ENCODE measurements at places on chromosomes 13 and 19. TPM values are rescaled to one million over a fixed set of nuclear protein-coding genes. Genes with fewer than 3 reads are reported as not detected.

DNA sequence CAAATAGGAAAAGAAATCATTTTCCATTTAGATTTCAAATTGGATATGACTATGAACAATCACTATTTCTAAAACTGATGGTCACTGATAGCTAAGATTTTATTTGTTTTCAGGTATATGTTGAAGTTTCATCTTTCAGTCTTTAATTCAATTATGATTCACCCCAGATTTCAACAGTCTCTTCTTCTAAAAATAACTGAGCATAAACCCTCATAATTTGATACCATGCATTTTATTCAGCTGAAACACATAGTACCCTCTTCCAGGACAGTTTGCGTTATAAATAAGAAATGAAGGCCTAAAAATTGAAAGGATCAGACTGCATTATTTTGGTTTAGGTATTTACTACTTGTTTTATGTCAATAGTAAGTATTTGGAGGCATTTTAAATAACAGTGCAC, 428.5 kb upstream of the NBEA start:
- DNase-seq: no peak

DNA sequence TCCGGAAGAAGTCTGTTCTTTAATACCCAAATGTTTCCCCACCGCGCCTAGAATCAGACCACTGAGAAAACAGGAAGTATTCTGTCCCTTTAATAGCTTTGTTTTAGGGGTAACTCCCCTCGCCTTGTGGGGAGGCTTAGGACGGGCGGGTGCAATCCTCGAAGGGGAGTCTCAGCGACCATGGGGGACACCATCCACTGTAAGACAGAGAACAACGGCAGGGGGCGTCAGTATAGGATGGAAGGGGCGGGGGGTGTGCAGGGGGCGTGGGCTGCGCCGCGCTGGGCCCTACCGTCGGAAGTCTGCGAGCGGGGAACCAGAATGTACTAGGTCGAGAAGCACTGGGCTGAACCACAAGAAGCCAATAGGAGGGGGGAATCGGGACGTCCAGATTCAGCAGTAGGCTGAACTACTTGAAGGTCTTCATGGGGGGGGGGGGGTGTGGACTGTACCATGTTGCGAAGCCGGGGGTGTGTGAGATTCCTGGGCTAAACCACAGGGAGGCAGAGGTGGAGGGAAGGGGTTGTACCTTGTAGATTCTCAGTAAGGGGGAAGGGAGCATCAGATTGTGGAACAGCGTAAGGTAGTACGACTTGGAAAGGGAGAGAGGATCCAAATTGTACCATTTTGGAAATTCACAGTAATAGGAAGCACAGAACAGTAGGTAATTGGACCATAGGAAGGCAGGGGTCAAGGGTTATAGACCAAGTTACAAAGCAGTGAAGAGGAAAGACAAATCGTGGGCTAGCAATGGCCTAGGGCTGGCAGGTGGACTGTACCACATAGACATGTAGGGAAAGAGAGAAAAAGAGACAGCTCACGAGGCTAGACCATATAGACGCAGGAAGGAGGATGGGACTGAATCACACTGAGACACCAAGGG, 1.0 kb upstream of the DBP start:
- DNase-seq: peak; percentile 94

Gene PTH2
- not detected for total RNA-seq

Gene RYR1
- total RNA-seq: under 0.01 TPM

DNA sequence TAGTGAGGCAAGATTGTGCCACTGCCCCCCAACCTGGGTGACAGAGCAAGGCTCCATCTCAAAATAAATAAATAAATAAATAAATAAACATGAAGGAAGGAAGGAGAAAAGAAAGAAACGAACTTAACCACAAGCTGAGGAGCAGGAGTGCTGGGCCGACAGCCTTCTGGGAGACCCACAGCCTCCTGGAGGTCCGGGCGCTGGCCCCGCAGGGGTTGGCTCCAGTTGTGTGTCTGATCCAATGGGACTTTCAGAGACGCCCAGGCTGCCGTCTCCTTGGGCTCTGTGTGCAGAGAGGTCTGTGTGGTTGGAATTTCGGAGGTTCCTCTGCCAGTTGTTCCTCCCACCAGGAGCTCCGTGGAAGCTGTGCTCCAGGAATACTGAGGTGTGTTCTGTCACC, 36.0 kb upstream of the MCF2L start:
- DNase-seq: no peak

- peak; percentile 81 for DNase-seq
Observed at GRCh38 chr13:109743706-109744453, 42.5 kb downstream of the IRS2 start.

GRCh38 chr19:18274781-18275356, 617 bp upstream of the IQCN start:
- peak; percentile 94 for DNase-seq

Gene CYSLTR2
- not detected for total RNA-seq

- DNase-seq: peak; percentile 76
Observed at GRCh38 chr19:35107545-35107944, 8.1 kb upstream of the FXYD3 start.

DNA sequence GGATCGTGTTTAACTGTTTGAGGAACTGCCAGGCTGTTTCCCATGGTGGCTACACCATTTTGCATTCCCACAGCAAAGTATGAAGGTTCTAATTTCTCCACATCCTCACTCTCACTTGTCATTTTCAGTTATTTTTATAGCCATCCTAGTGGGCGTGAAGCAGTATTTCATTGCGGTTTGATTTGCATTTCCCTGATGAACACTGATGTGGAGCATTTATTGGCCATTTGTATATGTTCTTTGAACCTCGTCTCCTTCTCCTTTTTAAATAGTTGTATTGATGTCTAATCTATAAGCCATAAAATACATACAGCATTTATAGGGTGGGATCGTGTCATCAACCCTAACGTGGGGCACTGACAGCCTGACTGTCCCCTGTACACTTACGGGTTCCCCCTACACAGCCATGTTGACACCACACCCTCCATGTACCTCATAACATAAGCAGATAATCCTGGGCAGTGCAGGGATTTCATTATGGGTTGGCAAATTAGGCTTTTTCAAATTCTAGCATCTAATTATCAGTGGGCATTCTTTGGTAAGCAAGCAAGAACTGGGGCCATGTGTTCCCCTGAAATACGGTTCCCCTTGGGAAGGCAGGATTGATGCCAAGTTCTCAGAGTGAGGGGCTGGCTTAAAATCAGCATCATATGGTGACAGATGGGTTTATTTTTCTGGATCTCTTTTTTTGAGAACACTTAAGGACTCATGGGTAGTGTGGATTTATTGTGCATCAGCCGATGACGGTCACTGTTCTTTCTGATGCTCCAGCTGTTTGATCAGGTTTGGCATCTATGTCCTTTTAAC, 11.6 kb upstream of the ZBTB45 start:
- no peak for DNase-seq

DNA sequence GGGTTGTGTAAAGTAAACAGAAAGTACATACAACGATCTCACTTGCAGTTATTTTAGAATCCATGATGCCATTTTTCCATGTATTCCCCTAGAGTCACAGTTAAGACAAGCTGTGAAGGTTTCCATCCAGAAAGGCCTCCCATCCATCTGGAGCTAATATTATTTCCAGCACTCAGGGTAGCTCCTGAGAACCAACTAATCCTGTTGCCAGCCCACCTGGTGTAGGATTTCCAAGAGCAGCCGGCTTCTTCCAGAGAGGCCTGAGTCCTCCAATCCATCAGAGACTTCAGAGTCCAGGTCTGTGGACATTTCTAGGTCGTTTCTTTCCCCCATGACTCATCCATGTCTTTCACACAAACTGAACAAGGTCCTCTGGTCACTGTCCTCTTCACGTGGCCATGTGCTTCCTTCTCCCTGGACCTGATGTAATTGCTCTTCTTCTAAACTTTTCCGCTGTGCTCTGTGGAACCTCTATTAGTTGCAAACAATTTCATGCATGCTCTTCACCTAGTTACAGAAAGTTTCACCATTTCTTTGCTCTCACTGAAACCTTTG, 270.3 kb upstream of the TMTC4 start:
- DNase-seq: no peak

GRCh38 chr19:13478576-13478975, 27.7 kb downstream of the CACNA1A start:
- no peak for DNase-seq

DNA sequence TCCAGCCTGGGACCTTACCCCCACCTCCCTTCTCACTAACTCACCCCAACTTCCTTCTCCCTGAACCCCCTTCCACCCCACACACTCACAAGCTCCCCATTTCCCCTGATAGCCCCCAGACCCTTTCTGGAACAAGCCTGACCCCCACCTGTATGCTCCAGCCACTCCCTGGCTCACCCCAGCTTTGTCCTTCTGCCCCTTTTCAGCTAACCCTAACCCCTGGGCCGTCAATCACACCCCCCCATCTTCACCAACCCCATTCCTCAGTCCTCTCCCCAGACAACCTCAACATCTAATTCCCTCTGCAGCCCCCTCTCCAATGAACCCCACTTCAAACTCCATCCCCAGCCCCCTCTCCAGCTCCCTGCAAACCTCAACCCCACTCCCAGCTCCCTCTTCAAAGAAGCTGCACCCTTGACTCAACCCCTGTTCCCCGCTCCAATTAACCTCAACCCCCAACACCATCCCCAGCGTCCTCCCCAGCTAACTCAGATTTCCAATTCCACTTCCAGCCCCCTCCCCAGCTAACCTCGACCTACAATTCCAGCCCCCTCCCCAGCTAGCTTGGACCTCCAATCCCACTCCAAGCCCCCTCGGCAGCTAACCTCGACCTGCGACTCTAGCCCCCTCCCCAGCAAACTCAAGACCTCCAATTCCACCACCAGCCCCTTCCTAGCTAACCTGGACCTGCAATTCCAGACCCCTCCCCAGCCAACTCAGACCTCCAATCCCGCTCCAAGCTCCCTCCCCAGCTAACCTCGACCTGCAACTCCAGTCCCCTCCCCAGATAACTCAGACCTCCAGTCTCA, 929 bp downstream of the GNG7 start:
- DNase-seq: no peak

DNA sequence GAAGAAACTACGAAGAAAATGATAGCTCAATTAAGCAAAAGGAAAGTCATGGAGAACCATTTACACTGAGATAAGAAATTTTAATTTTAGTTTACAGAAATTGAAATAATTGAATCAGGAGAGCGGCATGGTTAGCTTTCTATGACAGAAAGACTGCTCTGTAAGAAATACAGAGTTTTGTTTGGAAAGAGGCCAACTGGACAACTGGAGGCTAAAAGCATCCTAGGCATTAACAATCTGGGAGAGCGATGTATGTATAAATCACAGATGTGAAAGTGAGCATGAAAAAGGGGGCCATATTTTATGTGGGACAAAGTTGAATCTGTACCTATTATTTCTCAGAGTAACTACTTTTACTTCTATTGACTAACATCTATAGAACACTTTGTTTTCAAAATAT, 1608.8 kb upstream of the PCDH20 start:
- no peak for DNase-seq

DNA sequence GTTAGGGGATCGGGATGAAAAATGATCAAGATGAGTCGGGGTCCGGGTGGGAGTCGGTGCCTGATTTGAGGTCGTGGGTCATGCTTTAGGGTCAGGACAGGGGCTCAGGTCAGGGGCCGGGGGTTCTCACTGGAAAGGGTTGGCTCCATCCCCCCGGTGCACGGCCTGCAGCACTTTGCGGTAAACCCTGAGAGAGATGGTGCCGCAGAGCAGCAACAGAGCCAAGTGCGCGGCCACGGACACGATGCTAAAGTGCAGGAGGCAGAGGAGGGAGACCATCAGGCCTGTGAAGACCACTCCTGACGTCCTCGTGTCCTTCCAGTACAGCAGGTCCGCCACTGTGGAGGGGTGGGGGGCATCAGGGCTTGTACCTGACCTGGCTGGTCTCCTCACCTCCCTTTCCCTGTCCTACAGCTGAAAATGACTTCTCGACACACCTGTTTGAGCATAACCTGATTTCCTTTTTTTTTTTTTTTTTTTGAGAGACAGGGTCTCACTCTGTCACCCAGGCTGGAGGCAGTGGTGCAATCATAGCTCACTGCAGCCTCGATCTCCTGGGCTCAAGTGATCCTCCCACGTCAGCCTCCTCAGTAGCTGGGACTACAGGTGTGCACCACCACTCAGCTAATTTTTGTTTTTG, 7.5 kb downstream of the RTN2 start:
- DNase-seq: no peak

DNA sequence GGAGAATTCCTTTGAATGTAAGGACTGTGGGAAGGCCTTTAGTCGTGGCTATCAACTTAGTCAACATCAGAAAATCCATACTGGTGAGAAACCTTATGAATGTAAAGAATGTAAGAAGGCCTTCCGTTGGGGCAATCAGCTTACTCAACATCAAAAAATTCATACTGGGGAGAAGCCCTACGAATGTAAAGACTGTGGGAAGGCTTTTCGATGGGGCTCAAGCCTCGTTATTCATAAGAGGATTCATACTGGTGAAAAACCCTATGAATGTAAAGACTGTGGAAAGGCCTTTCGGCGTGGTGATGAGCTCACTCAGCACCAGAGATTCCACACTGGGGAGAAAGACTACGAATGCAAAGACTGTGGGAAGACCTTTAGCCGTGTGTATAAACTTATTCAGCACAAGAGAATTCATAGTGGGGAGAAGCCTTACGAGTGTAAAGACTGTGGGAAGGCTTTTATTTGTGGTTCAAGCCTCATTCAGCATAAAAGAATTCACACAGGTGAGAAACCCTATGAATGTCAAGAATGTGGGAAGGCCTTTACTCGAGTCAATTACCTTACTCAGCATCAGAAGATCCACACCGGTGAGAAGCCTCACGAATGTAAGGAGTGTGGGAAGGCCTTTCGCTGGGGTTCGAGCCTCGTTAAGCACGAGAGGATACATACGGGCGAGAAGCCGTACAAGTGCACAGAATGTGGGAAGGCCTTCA, 39.2 kb downstream of the ZNF331 start:
- DNase-seq: no peak

DNA sequence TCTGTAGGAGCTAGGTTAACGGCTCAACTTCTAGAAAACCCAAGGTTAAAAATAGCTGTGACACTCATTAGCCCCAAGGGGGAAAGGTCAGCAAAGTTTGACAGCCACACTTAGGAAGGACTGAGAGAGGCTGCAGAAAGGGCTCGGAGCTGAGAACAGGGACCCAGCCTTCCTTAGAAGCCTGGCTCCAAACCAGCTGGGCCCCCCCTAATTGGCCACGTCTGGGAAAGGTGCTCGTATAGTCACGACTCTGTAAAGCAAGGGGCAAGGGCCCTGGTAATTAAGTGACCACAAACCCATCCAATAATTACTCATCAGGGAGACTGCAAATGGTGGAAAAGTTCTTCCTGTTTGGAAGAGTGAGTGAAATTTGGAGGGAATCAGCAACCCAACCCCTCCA, 90.5 kb downstream of the RNASEH2B start:
- DNase-seq: peak; percentile 15

Gene CD209
- total RNA-seq: not detected

Gene ZNF8
- total RNA-seq: 4.8 TPM

- peak; percentile 97 for DNase-seq
Observed at GRCh38 chr13:48749699-48750473, 96.2 kb downstream of the CYSLTR2 start.

GRCh38 chr19:32172566-32173160, 172.7 kb upstream of the ZNF507 start:
- DNase-seq: no peak

GRCh38 chr19:38467541-38468525, 34.3 kb downstream of the RYR1 start:
- DNase-seq: no peak

Data from RPMI7951 (cell line).